ENCODE measurements at places on chromosomes 2 and 18.

GRCh38 chr2:79585701-79586433 is 73.0 kb downstream of the CTNNA2 start:
- no peak for DNase-seq

GRCh38 chr18:13309031-13309747 is 90.6 kb downstream of the LDLRAD4 start:
- no peak for DNase-seq

DNA sequence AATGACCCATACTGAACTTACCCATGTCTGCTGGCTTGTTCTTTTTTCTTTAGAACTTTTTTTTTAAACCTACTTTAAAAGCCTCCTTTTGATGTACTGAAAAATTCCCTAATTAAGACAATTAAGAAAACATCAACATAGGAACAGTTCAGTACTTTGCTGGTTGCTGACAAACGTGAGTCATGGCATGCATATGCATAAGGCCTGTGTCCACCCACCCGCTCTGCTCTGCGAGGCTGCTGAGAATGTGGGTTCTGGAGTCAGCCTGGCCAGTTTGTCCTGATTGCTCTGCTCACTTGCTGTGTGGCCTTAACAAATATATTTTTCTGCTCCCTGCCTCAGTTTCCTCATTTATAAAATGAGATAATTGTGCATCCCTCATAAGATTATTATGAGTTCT is 27.3 kb downstream of the LAMA3 start:
- no peak for DNase-seq

DNA sequence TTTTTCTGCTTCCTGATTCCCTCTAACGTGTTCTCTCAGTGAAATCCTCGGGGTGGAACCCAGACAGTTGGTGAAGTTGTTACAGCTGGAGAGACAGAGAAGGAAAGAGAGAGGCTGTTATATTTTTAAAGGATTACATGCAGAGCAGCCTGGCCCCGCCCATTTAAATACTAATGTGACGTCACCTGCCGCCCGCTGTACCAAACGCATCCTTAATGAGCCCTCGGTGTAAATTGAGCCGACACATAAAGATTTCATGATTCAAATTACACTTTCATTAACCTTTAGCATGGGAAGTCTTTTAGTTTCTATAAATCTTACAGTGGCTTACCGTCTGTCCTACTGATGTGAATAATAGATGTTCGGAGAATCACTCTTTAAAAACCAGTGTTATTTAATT is 164.0 kb upstream of the SIX3 start:
- DNase-seq: no peak

- no peak for DNase-seq
Observed at GRCh38 chr2:130795431-130795830, 40.1 kb downstream of the AMER3 start.

DNA sequence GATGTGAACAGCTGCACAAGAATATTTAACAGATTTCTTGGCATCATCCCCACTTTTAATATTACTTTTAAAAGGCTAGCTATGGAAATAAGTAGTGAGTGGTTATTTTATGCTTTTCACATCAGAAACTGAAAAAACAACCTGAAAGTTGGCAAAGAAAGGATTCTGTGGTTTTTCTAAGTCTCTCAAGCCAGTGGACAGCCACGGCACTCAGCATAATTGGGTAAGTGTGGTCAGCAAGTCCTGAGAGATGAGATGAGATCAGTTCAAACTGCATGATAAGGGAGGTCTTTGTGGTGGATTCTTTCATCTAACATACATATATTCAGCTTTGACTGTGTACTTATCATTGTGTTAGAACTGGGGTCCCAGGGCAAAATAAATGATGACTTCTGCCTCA is 105.2 kb downstream of the LYPD6B start:
- DNase-seq: no peak

- DNase-seq: no peak
Observed at GRCh38 chr2:233857511-233858141, 3.3 kb upstream of the HJURP start.

DNA sequence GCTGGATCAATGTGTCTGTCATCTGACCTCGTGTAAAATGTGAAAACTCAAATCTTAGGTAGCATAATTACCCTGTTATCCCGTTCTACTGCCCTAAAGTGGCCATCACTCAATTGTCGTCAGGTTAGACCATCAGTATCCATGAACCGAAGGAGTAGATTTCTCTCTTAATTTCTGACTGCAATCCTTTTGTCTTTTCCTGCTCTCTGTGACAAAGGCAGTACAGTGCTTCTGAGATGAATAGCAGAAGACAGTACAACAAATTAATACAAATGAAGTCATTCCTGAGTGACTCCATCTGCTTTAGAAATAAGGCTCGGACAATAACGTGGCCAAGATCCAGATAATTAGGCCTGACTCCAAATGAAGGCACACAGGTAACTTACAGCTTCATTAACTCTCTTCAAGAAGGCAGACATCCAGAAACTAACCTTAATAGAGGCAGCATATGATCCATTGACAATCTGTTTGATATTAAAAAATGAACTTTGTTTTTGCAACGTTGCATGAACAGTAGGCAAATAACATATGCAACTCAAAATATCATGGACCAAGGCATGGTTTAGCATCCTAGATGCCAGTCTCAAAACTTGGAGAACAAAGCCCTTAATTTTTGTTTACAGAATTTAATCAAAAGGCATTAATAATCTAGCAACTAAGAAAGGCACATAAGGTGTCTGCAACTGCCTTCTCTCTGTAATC is 96.7 kb upstream of the CDH20 start:
- DNase-seq: no peak

DNA sequence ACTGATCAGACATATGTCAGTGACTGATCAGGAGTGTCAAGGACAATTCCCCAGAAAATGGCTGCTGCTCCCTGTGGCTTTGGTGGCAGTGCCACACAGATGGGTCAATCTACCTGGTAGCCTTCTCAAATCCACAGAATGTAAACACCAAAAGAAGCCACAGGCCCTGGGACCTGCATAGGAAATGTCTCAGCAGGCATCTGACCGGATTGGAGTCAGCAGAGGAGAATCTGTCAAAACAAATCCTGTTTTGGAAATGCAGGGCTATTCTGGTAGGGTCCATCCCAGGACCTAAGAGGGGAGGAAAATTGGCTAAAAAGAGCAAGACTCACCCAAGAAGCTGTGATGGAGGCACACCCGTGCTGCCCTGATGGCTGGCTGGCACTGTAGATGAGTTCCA is 189.7 kb downstream of the TMEM247 start:
- no peak for DNase-seq

GRCh38 chr2:148909114-148909513 is 34.1 kb downstream of the KIF5C start:
- DNase-seq: no peak

GRCh38 chr2:96506907-96507240 is 1.7 kb upstream of the NEURL3 start:
- no peak for DNase-seq

GRCh38 chr2:18154812-18155211 is 276.3 kb downstream of the KCNS3 start:
- no peak for DNase-seq

GRCh38 chr2:38433607-38433975 is 56.5 kb upstream of the ATL2 start:
- no peak for DNase-seq

GRCh38 chr2:110219496-110220189 is 7.3 kb upstream of the MTLN start:
- no peak for DNase-seq

DNA sequence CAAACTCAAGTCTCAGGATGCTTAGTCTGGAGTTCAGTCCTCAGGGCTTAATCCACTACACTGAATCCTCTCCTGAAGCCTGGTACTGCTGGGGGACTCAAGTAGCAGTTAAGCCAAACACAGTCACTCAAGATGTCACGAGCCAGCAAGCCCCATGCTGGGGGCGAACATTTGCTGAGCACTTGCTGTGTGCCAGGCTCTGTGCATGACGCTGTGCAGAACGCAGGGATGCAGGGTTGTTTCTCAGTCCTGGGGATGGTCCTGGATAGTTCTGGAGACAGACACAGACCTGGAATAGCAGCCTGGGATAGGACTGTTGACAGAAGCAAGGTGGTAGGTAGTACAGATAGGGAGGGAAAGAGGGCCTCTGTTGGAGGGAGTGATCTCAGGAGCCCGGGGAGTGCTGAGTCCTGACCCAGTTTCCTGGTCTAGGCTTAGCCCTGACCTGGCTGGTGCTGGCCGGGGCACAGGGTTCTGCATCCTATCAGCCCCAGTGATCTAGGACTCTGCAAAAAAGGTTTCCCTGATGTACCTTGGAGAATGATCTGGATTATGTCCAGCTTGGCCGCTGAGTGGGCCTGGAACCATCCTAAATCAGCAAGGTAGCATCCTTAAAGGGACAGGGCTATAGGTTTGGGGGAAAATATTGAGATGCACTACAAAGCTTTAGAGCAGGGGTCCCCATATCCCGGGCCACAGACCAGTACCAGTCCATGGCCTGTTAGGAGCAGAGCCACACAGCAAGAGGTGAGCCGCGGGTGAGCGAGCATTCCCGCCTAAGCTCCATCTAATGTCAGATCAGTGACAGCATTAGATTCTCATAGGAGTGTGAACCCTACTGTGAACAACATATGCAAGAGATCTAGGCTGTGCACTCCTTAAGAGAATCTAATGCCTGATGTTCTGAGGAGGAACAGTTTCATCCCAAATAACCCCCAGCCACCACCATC is 54.7 kb upstream of the OTOF start:
- DNase-seq: no peak

- peak; percentile 90 for DNase-seq
Observed at GRCh38 chr2:50840341-50841124, 191.4 kb downstream of the NRXN1 start.

GRCh38 chr2:110858993-110859701 is 126.8 kb downstream of the ACOXL start:
- no peak for DNase-seq

DNA sequence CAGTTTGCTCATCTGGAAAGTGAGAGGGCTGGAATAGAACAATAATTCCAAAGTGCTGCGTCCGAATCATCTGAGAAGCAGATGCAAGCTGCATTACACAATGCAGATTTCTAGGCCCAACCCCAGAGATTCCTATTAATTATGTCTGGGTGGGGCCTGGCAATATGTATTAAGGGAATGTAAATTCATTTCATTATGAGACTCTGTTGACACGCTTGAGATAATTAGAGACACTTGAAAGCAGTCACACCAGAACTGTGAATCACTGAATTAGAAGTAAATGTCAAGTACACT is 54.7 kb upstream of the HK2 start:
- no peak for DNase-seq

DNA sequence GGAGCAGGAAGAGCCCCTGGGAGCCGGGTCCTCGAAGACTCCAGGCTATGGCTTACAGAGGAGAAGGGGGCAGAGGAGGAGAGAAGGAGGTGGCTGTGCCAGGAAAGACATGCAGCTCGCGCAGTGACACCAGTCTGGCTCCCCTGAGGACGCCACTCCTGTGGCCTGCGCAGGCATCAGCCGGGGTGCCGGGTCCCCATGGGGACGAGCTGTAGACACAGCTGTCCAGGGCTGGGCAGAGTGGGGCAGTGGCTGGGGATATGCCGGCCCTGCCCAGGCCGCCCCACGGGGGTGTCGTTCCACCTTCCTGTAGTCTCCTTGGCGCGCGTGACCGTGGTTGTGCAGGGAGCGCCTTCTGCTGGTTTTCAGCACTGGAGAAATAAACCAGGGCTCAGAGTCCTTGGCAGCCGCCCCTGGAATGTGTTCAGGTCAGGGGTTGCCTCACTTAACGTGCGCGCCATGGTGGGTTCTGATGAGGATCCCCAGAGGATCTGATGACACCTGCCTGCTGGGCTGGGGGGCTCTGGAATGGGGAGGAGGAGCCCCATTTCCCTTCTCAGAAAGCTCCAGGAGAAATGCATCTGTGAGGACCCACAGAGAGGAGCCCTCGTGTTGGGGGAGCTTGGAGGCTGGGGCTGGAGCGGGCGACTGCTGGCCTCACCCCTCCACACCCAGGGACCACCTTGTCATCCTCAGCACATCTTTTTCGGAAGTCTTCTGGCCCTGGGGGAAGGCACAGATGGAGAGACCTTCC is 26.7 kb downstream of the RAMP1 start:
- no peak for DNase-seq

- no peak for DNase-seq
Observed at GRCh38 chr2:173451118-173451517, 96.4 kb downstream of the CDCA7 start.

DNA sequence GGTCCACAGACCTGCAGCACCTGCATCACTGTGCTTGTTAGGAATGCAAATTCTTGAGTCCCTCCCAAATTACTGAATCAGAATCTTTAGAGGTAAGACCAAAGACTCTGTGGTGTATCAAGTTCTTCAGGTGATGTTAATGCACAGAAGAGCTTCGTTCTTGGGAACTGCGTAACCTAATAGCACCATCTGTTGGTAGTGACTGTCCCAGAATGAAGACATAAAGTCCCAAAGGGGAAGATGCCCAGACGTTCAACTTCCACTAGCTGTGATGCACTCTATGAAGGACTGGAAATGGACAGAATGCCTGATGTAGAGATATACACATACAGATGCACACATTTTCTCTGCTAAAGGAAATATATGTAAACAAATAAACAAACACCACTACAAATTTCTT is 576.0 kb downstream of the LRP1B start:
- peak; percentile 56 for DNase-seq

DNA sequence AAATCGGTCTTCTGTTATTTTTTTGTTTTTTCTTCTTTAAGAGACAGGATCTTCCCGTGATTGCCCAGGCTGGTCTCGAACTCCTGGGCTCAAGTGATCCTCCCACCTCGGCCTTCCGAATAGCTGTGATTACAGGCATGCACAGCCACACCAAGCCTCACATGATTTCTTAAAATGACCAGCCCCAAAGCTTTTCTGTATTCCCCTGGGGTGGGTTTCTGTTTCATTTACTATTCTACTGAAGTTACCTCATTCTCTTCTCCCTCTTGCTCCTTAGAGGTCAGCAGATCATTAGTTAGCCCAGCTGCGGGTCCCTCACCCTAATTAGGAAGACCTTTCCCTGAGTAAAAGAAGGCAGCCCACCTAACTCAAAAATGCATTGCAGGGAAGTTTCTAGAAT is 27.6 kb downstream of the SLC1A4 start:
- DNase-seq: no peak

DNA sequence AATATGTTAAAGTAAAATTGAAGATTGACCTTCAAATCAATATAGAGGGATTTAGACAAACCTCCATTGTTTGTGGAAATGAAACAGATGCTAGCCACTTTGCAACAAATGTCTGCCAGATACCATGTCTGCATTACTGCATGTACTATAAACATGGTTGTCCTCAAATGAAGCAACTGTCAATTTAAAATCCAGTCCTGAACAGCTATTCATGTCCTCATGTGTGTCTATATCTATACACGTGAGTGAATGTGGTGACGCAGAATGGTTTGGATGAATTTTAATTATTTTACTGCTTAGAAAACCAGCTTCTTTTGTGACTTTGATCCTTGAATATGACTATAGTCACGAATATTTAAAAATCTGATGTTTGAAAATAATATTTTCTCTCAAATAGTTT is 71.5 kb downstream of the NYAP2 start:
- DNase-seq: no peak

- DNase-seq: no peak
Observed at GRCh38 chr2:198297350-198297749, 493.0 kb downstream of the PLCL1 start.

GRCh38 chr18:37409878-37410277 is 155.7 kb downstream of the CELF4 start:
- no peak for DNase-seq

- DNase-seq: no peak
Observed at GRCh38 chr2:48362515-48362914, 167.4 kb upstream of the STON1 start.
